ENCODE measurements at places on chromosomes 5 and 9.

- no peak for DNase-seq
These were observed 308.5 kb downstream of the ADGRV1 start for GRCh38 chr5:90866915-90867731.

GRCh38 chr5:74109344-74109743 lies 483.3 kb downstream of the ARHGEF28 start:
- DNase-seq = no peak

DNA sequence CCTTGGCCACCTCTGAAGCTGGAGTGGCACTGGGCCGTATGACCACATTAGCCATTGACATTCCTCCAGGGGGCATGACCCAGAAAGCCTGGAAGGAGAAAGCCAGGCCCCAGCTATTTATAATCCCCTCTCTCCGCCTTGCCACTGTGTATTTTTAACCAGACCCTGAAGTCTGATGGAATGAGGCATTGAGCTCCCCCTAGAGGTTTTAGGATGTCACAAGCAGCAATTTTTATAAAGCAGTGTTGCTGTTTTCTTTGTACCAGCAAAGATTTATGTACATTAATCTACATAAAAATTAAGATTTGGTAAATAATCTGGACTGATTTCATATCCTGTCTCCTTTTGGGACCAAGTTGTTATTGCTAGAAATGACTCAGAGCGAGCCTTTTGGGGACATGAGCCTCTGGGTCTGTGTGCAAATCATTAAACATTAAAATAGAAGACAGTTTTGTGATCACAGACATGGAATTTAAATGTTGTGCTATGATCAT lies 127.1 kb downstream of the TRIO start:
- peak; percentile 69 for DNase-seq

GRCh38 chr5:143153332-143154119 lies 250.0 kb downstream of the NR3C1 start:
- DNase-seq = no peak

GRCh38 chr5:67873935-67874334 lies 341.6 kb upstream of the PIK3R1 start:
- no peak for DNase-seq

DNA sequence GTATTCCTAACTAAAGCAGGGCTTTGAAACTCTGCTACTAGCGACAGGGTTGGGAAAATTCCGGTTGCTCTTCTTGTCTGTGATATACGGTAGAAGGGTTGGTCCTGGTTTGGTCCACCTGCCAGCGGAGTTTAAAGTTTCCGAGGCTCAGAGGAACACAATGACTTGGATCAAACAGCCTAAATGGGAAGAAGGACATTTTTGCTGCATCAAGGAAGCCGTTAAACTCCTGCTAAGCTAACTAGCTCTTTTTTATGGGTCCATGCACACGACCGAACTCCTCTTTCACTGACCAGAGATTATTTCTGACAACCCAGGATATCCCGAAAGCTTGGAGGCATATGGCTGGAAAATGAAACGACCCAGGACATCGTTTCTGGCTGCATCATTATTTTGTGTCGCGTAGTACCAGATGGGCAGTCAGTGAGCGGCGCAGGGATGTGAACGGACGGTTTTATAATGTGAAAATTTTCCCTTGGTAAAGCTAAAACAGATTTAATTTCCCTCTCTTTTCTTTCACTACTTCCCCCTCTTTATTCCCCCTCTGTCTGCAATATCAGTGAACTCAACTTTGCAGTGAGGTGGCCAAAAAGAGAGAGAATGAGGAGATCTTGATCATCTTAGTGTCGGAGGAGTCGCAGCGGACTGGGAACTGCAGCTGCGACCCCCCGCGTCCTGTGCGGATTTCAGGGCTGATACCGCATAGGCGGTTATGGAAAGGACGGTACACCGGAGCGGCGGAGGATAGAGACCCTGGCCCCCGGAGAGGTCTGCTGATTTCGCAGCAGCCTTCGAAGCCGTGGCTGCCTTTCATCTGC lies at the start of gene LURAP1L:
Gene LURAP1L, plus strand, starts transcription at position 160 of the 818 bp plus-strand sequence. CDS start 696 bp downstream, outside the sequence.
- DNase-seq = peak; percentile 64

- no peak for DNase-seq
These were observed 500.2 kb downstream of the SPOCK1 start for GRCh38 chr5:136998854-136999357.

- DNase-seq = no peak
These were observed 47.8 kb upstream of the IRX4 start for GRCh38 chr5:1930501-1930879.

- DNase-seq = no peak
These were observed 33.6 kb upstream of the COL5A1 start for GRCh38 chr9:134607971-134608370.

DNA sequence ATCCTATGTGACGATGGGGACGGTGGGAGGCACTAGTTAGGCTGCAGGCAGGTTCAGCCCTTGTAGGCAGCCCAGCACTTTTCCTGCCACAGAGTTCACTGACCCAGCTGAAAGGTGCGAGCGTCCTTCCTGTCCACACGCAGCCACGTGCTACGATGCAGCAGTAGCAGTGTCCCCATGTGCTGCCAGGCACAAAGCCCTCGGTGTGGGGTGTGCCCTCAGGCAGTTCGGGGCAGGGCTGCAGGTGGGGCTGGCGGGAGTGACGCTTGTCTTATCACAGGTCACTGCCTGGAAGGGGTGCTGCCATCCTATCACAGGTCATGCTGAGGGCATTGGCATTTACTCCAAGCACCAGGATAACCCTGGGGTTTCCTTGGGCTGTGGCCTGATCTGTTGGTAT lies 46.8 kb upstream of the CLPTM1L start:
- DNase-seq = peak; percentile 7

DNA sequence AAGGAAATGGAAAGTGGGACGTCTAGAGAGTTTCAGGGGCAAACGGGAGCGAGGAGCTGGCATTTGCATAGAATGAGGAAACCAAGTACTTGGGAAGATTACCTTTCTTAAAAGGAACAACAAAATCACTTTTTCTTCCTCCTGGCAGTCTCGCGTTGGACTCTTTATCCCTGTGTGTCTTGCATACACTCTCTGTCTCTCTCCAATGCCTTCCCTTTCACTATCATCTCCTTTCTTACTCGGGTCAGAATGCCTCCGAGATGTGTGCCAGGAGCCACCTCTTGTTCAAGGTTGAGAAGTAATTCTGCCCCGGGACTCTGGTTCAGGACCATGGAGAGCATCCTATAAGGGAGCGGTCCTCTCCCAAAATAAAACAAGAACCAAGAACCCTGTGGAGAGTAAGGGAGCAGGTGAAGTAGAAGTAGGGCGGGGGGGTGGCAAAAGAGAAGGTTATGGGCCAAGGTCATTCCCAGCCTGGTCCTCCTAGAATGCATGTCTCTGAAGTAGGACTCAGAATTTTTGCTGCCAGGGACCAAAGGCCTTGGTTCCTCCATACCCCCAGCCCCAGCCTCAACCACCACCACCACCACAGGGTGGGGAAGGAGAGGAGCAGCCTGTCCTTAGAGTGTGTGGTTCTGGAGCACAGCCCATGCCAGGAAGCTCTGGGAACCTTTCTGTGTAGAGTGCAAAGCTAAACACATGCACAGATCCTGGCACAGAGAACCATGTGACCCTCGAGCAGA lies 72.1 kb upstream of the ARAP3 start:
- DNase-seq = peak; percentile 70

DNA sequence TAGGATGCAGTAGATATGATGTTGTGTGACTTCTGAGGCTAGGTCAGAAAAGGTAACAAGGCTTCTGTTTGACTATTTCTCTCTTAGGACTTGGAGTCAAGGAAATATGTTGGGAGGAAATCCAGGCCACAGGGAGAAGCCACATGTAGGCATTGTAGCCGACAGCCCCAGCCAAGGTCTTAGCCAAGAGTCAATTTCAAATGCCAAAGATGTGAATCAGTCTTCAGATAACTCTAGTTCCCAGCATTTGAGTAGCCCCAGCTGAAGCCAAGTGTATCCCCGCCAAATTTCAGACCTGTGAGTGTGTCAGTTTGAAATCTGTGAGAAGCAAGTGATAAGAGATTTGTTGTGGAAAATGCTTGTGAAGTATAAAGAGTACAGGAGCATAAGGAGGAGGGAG lies 38.1 kb upstream of the ISL1 start:
- no peak for DNase-seq

GRCh38 chr5:68962757-68963484 lies 130.9 kb upstream of the SLC30A5 start:
- DNase-seq = peak; percentile 60

GRCh38 chr5:58640011-58640410 lies 57.1 kb downstream of the RAB3C start:
- no peak for DNase-seq

- DNase-seq = peak; percentile 18
These were observed 35.8 kb upstream of the TLX3 start for GRCh38 chr5:171272996-171273970.

- DNase-seq = peak; percentile 16
These were observed 159.5 kb upstream of the MAST4 start for GRCh38 chr5:66436721-66437120.

- DNase-seq = no peak
These were observed 724.3 kb downstream of the PRELID2 start for GRCh38 chr5:145110834-145111233.

- DNase-seq = no peak
These were observed 1.5 kb upstream of the STOM start for GRCh38 chr9:121371495-121372061.

DNA sequence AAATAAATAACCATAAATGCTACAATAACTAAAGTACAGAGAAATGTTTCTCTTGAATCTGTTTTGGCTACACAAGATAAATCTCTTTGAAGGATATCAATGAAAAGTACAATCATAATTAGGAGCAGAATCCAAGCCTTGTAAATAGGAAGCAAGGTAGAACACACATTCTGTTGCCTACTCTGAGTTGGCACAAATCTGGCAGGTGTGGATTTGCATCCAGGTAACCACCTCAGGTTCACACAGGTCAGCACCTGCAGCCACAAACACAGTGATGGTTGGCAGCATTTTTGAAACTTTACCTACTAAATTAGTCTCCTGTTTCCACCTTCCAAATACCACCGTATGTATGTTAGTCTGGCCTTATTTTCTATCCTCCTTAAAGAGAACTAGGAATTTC lies 105.3 kb upstream of the PIK3R1 start:
- DNase-seq = no peak

GRCh38 chr9:123373946-123374345 lies 17.9 kb downstream of the CRB2 start:
- no peak for DNase-seq

DNA sequence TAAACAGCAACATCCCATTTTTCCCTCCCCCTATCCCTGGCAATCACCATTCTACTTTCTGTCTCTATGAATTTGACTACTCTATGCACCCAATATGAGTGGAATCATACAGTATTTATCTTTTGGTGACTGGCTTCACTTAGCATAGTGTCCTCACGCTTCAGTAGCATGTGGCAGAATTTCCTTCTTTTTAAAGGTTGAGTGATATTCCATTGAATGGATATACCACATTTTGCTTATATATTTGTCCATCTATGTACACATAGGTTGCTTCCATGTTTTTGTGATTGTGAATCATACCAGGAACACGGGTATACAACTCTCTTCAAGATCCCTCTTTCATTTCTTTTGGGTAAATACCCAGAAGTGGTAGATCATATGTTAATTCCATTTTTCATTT lies 69.9 kb downstream of the CERT1 start:
- no peak for DNase-seq

DNA sequence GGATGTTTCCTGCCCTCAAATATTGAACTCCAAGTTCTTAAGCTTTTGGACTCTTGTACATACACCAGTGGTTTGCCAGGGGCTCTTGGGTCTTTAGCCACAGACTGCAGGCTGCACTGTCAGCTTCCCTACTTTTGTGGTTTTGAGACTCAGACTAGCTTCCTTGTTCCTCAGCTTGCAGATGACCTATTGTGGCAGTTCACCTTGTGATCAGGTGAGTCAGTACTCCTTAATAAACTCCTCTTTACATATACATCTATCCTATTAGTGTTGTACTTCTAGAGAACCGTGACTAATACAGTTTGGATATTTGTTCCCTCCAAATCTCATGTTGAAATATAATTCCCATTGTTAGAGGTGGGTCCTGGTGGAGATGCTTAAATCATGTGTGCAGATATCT lies 681.9 kb upstream of the ARRDC3 start:
- no peak for DNase-seq

GRCh38 chr5:93101661-93102060 lies 479.4 kb downstream of the NR2F1-AS1 start:
- DNase-seq = no peak

GRCh38 chr9:272251-273213 lies 57.9 kb downstream of the DOCK8 start:
- DNase-seq = no peak

GRCh38 chr9:124040935-124041816 lies 29.6 kb downstream of the LHX2 start:
- no peak for DNase-seq

GRCh38 chr9:71524996-71525580 lies 243.2 kb downstream of the CEMIP2 start:
- no peak for DNase-seq

DNA sequence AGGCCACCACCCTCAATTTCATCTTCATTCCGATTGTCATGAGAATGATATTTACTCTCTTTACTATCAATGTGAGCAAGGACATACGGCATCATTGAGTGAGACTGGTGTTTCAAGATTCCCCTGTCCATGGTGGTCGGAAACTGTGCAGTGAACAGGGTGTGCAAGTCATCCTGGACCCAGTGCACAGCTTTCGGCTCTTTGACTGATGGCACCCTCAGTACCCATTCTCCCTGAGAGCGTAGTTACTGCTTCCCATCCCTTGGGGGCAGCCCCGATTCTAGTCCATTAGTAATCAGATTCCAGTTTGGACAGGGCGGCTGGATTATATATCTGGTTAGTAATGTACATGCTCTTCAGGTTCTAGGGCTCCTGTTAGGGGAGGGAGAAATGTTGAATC lies 61.7 kb upstream of the SUB1 start:
- no peak for DNase-seq

- no peak for DNase-seq
These were observed 1409.7 kb upstream of the CDH18 start for GRCh38 chr5:21397693-21398092.

- no peak for DNase-seq
These were observed 40.3 kb upstream of the CLK4 start for GRCh38 chr5:178667101-178667500.

DNA sequence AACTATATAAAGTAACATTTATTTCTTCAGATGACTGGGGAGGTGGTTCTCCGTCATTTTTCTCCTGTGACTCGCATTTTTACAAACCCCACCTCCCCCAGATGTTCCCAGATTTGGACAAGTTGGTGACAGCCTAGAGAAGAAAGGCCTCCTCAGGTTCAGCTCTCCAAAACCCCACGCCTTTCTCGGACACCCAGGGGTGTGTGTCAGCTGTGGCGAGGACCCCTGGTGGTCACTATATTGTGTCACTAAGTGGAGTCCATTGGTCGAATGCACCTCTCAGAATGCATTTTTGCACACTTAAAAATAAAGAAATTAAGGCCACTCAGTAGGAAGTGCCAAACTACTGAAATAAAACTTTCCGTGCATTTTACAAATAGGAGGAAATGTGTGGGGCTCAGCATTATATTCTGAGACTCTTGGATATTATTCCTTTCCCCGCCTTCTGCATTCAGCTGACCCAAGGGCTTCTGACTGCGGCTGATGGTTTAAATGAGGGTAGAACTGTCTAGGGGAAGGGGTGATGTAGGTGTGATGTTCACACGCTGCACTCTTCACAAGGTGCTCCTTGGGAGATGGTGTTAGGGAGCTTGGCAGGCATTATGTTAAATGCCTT lies 47.6 kb downstream of the ACO1 start:
- peak; percentile 72 for DNase-seq

Measured in HAP-1 (cell line).